NCI-H510A treated with DMSO at 0.1 percent for 48 hours (cell line): ENCODE measurements at places on chromosomes 1 and 21.

DNA sequence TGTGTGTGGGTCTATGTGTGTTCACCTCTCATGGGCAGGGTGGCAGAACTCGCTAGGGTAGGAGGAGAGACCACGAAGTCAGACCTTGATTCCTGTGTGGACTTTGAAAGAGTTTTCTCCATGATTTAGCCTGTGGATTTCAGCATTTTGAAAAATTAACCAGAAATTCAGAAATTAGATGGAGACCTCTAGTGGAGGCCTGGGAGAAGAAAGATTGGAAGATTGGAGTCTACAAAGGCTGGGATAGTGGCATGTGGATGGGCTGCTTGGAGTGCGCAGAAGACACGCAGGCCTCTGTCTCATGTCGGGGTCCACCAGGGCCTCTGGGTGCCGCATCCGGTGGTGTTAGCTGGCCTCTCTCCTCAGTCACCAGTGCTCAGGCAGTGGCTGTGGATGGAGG is 18.9 kb upstream of the IGSF5 start:
- no peak for DNase-seq

GRCh38 chr1:19353596-19353995 is 41.5 kb downstream of the SLC66A1 start:
- DNase-seq, result peak; percentile 93

- DNase-seq, result peak; percentile 29
These were observed 42.4 kb downstream of the OLFML3 start for GRCh38 chr1:114021665-114022099.

GRCh38 chr1:244075247-244075722 is 24.2 kb downstream of the ZBTB18 start:
- no peak for DNase-seq

DNA sequence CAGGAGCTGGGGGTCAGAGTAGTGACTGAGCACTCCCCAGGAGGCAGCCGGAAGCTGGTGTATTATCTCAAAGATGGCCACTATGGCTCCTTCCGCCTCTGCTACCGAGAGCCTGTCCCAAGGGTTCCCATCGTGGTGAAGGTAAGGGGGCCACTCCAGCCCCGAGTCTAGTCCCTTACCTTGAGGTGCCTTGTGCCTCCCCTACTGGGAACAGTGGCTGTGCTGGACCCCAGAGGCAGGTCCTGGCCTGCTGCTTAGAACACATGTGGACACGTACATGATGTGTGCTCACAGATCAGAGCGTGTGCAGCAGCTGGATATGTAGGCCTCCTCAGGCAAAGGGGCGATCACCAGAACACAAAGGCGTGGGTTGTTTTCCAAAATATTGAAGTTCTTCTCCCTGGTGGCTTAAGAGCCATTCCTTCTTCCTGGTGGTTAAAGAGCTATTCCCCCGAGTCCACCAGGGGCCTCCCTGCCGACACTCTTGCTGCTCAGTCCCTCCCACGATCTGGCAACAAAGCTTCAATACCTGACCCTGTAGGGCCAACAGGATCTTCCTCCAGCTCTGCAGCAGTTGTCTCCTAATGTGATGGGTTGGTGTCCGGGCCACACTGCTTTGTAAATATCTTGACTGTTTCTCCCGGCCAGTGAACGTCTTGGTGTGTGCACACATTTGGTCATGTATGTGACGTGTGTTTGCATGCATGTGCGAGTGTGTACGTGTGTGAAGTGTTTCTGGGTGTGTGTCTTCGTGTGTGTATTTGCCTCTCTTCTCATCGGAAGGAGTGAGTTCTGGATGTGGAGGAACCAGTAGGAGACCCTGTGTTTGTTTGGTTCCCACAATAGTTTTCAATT is 68.4 kb upstream of the TINAGL1 start:
- DNase-seq, result no peak

DNA sequence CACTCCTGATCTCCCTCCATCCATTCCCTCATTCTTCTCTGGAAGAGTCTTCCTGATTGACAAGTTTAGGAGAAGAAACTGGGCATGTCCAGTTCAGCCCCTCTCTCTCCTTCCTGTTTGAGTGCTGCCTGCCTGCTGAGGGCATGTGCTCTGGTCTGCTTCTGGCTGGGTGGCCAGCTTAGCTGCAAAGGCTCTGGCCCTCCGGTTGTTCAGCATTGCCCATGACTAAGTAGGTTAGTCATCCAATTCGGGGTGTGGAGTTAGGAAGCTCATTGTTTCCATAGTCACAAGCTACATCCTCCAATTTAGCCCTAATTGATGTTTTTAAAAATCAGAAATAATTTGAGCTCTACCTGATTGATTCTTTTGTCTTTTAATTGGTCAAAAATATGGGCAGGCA is 25.6 kb upstream of the PLA2G2E start:
- no peak for DNase-seq

DNA sequence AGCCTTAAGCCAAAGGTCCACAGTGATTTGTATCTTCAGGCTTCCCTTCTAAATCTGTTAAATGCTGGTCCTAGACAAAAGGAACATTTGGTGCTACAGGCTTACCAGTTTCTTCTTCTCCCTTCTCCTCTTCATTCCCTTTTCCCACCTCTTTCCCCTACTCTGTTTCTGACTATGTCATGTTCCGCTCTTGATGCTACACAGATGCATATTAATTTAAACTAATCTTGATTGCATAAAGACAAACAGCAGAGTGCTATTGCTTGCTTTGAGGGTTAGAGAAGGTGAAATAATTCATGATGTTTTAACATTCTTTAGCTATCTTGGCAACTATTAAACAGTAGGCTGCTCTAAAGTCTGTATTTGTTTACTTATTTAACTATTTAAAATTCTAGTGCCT is 34.3 kb upstream of the COL24A1 start:
- DNase-seq, result no peak

DNA sequence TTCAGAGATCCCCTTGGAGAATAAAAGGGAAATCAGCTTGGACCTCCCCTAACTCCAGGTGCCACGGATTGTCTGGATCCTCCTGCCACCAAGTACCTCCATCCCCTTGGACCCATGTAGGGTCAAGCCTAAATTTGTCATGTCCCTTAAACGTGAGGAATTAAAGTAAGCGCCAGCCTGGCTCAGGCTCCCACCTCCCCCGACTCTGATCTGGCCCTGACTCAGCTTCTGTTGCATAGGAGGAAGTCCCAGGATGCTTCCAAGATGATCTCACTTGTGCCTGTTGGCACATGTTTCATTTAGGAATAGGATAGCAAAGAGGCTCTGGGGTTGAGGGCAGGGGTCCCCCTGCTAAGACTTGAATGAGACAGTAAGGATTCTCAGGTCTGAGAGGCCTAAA is 231.9 kb upstream of the JUN start:
- DNase-seq, result no peak

DNA sequence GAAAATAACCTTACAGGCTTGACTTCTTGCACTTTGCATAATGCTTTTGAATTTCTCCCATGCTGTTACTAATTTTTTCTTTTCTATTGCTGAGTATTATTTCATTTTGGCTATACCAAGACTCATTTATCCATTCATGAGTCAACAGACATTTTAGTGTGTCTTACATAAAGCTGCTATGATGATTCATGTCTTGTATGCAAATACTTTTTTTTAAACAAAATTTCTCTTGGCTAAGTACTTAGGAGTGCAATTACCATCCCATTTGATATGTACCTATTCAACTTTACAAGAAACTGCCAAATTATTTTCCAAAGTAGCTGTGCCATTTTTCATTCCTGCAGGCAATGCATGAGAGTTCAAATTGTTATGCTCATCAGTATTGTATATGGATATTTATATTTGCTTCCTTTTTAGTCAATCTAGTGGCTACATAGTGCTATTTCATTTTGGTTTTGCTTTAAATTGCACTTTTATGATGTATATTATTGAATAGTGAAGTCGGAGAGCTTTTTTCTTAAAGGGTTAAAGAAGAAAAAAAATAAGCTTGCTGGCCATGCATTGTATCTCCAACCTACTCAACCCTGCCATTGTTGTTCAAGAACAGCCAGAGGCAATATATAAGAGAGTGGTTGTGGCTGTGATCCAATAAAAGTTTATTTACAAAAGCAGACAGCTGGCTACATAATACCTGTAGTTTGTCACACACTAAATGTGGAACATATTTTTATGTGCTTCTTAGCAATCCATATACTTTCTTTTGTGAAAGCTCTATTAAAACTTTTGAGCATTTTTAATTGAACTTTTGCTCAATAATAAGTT is 862.8 kb downstream of the KCNT2 start:
- peak; percentile 78 for DNase-seq

DNA sequence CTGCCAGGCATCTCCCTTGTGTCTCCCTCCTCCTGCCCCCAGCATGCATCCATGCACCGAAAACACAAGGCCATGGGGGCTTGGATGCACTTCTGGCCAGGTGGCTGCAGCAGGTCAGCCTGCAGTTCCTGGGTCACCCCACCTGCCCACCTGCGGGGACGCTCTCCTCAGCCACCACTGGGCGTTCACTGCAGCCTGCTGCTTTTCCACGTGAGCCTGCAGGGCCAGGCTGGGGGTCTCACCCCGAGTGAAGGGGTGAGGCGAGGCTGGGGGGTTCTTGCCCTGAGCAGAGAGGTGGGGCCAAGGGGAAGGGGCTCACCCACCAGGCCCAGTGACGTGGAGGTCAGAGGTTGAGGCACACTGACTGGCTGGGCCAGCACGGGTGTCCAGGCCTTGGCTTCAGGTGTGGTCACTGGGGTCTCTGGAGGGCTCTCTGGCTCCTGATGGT is 64.6 kb downstream of the WNT9A start:
- DNase-seq, result no peak

DNA sequence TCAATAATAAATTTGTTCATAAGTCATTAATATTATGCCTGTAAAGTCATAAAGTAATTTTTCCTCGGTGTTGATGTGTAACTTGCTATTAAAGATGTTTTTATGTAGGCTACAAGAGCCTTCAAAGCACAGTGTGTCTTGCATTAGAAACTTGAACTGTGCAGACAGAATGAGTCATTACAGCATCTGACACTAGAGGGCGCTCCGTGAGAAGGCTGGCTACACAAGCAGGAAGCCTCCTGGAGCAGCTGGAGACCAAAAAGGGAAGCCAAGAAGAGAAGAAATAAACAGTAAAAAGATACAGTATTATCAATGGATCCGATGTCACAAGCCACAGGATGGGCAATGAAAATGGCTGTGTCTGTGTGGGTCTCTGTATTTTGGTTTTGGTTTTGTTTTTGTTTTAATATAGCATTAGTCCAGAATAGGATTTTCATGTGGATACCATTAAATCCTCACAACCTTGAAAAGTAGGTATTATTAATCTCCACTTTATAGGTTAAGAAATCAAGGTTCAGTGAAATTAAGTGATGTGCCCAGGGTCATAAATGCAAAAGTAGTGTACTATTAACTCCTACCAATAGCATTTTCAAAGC is 16.1 kb upstream of the LRRC8D start:
- peak; percentile 92 for DNase-seq

DNA sequence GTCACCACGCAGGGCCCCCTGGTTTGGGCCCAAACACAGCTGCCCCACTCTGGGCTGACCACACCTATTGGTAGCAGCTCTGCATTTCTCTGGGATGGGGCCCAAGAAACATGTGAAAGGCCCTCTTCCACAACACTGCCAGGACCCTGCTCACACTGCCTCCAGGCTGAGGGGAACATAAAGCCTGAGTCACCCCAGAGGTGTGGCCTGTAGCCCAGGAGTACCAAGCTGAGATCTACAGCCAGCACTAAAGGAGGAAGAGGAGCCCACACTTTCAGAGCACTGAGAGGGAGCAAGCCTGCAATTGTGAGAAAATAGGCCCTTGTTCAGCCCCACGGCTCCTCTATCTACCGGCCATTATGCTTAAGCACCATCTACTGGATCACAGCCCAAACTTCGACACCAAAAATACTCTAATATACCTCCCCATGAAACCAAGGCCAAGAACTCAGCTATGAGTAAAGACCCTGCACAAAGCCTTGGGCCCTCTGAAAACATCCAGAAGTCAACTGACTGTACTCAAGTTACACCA is 14.4 kb upstream of the OR2T10 start:
- no peak for DNase-seq

DNA sequence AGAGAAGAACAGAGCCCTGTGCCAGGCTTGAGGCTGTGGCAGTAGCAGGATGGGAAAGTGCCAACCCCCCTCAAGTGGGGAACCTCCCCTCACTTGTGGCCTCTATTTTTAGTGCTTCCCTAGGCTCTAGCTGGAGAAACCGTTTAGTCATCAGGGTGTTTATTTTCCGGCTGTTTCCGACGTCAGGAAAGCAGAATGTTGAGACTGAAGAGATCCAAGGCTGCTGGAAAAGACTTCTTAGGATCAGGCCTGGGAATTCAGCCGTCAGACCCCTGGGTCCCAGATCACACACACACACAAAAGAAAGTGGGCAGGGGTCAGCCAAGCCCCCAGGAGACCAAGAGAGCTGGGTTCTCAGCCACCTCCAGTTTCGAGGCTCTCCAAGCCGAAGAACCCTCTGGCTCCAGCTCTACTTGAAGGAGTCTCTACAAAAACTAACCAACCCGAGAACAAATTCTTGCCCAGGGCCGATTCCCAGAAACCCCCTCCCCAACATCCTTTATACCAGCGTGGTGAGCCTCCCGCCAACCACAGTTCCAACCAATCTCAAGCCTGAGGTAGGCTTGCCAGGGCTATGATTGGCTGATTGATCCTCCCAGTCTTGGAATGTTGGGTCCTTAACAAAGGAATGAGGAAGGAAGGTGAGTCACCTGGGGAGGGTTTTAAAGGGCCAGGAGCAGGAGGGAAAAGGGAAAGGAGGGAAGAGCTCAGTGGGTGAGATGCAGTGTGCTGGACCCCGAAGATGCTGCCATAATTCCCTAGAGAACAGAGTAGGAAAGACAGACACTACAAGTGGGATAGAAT is 2.5 kb upstream of the MEF2D start:
- DNase-seq, result peak; percentile 76

- no peak for DNase-seq
These were observed 24.8 kb upstream of the NMNAT2 start for GRCh38 chr1:183443011-183443410.

DNA sequence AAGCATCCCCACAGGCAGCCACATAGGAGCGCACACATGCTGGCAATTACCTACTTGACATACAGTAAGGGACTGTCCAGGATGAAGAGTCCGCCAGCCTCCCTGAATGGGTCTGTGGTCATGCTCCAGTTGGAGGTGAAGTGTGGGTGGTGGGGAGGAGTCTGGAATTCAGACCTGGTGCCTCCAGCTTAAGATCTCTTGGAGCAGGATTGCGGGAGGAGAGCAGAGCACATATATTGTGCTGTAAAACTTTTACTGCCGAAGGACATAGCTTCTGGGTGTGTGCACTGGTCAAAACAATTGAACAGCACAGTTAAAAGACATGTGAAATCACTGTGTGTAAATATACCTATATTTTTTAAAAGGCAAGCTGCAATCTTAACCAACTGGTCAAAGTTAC is 17.9 kb downstream of the STK40 start:
- DNase-seq, result peak; percentile 97
